ENCODE measurements at places on chromosomes 1 and 21.

- DNase-seq, result no peak
These were observed 378 bp upstream of the NUP210L start for GRCh38 chr1:154155251-154155650.

DNA sequence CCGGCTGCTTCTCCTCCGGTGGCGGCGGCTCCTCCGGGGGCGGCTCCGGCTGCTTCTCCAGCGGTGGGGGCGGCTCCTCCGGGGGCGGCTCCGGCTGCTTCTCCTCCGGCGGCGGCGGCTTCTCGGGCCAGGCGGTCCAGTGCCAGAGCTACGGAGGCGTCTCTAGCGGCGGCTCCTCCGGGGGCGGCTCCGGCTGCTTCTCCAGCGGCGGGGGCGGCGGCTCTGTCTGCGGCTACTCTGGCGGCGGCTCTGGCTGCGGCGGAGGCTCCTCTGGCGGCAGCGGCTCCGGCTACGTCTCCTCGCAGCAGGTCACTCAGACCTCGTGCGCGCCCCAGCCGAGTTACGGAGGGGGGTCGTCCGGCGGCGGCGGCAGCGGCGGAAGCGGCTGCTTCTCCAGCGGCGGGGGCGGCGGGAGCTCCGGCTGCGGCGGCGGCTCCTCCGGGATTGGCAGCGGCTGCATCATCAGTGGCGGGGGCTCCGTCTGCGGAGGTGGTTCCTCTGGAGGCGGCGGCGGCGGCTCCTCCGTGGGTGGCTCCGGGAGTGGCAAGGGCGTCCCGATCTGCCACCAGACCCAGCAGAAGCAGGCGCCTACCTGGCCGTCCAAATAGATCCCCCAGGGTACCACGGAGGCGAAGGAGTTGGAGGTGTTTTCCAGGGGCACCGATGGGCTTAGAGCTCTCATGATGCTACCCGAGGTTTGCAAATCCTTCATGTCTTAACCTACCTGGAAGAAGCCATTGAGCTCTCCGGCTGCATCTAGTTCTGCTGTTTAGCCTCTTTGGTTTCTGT is 2.0 kb downstream of the LORICRIN start:
- no peak for DNase-seq

- no peak for DNase-seq
These were observed 1.4 kb upstream of the HEYL start for GRCh38 chr1:39640861-39641260.

DNA sequence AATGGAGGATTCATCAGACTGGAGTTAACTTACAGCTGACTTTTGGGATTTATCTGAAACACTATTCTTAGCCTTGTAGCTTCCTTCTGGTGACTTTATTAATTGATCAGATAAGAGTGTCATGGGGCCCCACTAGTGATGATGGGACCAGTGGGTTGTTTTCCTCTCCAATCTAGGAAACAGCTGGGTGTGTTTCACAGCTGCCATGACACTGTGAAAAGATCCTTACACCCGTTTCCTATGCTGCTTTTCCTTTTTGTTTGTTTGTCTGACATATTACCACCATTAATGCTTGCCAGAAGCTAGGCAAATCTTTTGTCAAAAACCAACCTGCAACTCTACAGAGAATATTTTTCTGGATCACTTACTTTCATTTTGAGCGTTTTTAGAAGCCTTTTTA is 86.2 kb downstream of the ZBTB18 start:
- no peak for DNase-seq

DNA sequence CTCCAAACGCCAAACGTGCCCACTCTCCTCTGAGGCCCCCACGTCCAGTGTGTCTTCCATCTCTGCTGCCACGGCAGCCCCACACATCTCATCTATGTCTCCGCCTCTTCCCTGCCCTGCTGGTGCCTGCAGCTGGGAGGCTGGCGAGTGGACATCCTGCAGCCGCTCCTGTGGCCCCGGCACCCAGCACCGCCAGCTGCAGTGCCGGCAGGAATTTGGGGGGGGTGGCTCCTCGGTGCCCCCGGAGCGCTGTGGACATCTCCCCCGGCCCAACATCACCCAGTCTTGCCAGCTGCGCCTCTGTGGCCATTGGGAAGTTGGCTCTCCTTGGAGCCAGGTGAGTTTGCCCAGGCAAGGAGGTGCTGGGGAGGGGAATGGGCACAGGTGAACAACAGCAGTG is 8.6 kb downstream of the ADAMTSL4 start:
- DNase-seq, result no peak

DNA sequence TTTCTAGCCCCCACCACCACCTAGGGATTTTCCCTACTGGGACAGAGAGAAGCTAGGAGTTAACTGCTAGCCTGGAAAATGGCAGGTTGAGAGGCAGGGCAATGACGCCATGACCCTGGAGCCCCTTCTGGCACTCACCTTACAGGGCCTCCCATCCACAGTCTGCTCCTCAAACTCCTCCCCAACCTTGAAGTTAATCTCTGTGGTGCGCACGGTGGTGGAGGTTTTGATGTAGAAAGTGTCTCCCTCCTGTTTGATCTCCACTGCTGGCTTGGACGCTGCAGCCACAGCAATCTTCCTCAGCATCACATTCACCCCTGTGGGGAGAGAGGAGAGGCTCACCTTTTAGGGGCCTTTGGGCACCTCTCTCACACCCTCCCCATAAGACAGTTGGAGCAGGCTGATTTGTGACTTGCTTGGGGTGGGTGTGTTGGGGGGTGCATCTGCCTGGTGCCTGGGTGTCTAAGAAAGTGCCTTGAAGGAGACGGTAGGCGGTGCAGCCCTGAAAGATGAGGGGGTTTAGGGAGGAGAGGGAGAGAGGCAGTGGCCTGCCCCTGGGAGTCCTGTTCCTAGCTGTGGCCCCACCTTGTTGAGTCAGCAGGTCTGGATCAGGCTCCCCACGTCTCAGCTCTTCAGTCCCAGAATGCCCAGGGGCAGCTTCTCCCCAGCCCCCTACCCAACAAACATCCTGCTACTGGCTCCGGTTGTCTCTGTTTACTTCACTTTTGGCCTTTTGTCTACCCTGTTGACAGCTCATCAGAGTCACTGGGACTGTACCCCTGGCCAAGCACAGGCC is 4.4 kb downstream of the CRABP2 start:
- no peak for DNase-seq

GRCh38 chr1:112696578-112697314 is 10.2 kb downstream of the RHOC start:
- no peak for DNase-seq

Measured in activated CD8-positive, alpha-beta memory T cell treated with anti-CD3 and anti-CD28 coated beads for 24 hours (primary cell).